AG04450 (cell line): ENCODE measurements at places on chromosomes 5 and 9.

DNA sequence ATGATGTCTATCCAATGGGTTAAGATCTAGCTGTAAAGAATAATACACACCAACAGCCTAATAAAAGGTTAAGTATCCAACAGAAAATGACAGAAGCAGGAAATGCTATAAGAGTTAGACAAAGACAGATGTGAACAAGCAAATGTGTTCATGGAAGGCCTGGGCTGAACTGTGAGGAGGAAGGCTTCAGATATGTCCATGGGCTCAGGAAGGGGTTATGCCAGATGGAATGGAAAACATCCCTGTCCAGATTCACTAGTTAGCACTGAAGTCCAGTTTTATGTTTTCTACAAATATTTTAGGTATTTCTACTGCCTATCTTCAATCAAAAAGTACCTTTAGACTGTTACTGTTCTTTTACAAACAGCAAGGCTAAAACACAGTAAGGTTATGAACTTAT lies 27.1 kb downstream of the ERAP1 start:
- no peak for DNase-seq

GRCh38 chr9:136696502-136696901 lies 9.2 kb upstream of the AGPAT2 start:
- no peak for DNase-seq

DNA sequence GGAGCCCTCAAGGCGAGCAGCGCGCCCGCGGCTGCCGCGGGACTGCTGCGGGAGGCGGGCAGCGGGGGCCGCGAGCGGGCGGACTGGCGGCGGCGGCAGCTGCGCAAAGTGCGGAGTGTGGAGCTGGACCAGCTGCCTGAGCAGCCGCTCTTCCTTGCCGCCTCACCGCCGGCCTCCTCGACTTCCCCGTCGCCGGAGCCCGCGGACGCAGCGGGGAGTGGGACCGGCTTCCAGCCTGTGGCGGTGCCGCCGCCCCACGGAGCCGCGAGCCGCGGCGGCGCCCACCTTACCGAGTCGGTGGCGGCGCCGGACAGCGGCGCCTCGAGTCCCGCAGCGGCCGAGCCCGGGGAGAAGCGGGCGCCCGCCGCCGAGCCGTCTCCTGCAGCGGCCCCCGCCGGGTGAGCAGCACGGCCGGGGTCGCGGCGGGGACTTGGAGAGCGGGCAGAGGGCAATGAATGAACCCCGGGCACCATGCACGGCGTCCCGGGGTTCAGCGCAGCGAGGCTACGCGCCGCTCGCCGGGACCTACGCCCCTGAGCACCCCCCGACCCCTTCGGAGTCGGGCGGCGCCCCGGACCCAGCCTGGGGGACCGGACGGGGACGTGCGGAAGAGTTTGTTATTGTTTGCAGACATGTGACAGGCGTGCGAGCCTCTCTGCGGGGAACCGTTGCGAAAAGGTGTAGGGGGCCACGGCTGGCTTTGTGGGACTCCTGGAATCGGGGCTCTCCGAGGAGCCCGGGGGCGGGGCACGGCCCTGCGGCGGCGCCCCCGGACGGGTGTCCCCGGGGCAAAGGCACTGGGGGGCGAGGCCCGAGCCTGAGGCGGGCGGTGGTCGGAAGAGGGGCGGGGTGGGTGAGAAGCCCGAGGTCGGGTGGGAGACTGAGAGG lies 553 bp downstream of the MAP3K1 start:
- DNase-seq, result no peak

DNA sequence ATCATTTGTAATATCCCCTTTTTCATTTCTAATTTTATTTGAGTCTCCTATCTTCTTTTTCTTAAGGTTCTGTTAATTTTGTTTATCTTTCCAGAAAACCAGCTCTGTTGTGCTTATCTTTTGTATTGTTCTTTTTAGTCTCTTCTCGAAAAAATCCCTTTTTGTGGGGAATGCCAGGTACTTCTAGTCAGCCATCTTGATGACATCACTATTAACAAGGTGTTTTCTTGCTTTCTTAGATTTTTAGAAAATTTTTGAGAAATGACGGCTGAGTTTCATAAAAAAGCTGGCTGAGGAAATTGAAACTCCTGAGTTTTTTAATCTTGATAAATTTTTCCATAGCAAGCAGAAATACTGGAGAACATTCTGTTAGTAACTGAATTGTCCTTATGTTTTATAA lies 10.7 kb downstream of the RNF180 start:
- no peak for DNase-seq

DNA sequence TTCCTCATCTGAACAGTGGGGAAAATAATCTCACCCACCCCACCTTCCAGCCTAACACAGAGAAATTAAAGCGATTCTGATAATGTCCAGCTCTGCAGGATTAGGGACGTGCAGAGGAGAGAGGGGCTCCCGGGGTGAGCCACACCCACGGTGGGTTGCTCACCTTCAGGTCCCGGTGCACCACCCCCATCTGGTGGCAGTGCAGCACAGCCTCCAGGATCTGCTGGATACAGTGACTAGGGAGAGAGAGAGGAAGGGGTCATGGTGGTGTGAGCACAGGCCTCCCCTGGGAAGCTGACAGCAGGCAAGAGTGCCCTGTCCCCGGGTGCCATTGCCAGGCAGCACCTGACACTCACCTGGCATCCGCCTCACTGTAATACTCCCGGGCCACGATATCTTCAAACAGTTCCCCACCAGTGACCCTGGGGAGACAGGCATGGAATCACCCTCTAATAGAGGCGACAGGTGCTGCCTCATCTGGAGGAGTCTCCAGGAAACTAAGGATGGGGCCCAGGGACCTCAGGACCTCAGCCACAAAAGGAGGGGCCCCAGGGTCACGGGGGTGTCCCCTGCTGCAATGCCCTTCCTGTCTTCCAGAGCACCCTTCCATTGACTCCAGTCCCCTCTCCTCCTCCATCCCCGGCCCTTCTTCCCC lies 33.0 kb downstream of the CAMK2A start:
- no peak for DNase-seq

GRCh38 chr5:133663397-133664054 lies 51.2 kb upstream of the FSTL4 start:
- DNase-seq, result no peak

DNA sequence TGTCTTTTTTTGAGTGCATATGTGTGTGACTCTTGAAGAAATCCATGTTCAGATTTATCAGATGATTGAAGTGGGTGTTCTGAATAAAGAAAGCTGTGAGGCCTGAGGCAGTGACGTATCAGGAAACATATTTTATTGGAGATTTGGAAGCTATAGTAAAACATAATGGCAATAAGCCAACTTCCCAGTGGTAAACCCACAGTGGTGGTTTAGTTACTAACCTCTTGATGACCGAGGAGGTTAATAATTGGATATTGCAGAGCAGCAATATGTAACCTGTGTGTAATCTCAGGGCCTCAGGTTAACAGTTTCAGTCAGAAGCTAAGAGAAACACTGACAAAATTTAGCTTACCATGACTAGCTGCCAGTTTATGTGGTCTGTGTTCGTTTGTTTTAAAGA lies 6.9 kb downstream of the RGMB start:
- no peak for DNase-seq

GRCh38 chr5:39024884-39025283 lies 49.3 kb downstream of the RICTOR start:
- DNase-seq, result no peak

DNA sequence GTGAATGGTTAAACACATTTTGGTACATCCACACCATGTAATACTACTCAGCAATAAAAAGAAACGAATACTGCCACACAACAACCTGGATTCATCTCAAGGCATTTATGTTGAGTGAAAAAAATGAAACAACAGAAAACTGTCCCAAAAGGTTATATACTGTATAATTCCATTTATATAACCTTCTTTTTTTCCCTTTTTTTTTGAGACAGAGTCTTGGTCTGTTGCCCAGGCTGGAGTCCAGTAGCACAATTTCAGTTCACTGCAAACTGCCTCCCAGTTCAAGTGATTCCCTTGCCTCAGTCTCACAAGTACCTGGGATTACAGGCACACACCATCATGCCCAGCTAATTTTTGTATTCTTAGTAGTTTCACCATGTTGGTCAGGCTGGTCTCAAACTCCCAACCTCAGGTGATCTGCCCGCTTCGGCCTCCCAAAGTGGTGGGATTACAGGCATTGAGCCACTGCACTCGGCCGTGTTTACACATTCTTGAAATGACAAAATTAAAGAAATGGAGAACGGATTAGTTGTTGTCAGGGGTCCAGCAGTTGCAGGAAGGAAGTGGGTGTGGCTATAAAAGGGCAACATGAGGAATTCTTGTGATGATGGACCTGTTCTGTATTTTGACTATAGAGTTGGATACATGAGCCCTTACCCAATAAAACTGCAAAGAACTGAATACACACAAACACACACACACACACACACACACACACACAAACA lies 17.4 kb downstream of the PPP6C start:
- DNase-seq, result no peak

DNA sequence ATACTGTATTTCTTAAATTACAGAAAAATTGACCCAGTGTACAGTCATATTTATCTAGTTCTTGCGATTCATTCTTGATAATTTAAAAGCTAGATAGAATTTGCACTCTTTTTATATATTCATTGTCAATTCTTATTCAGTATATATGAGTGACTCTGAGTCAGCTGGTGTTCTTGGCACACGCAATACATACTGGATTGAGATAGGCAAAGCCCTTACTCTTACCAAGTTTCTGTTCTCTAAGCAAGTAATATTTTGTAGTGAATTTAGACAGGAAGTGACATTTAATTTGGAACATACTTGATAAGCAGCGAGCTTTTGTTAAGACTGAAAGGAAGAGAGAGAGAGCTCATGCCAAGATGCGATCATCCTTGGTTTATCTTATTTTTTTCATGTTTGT lies 57.7 kb downstream of the GPBP1 start:
- DNase-seq, result no peak

DNA sequence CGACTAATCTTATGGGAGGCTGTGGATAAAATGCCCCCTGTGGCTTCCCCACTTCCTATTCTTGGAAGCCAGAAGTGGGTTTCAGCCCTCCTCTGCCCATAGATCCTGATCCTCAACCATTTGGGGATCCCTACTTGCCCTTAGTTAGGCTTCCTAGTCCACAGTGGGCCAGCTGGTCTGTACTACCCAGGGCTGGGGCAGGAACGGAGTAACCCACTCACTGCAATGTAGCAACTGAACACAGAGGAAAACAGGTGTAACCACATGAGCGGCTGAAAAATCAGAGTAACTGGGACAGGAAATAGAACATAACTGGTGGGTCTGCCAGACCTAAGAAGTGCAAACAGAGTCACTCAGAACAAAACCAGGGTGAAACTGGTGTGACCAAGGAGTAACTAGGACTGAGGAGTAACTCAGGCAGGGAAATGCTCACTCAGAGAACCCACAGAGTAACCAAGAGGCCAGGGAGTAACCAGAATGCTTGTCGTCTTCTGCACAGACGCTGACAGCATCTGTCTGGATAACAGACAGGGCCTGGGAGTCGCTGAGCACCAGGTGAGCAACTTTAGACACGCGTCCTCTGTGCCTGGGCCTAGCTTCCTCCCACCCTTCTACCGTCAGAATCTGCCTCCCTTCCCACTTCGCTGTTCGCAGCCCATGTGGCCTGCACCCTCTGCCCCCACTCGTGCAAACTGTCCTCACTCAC lies 1.0 kb downstream of the AQP3 start:
- no peak for DNase-seq
